ENCODE measurements at places on chromosomes 3 and 15. TPM values are rescaled to one million over a fixed set of nuclear protein-coding genes. Genes with fewer than 3 reads are reported as not detected.

SPTBN5 gene
- 1.3 TPM for total RNA-seq

CLRN1 gene
- total RNA-seq: not detected

THBS1 gene
- total RNA-seq: 1,947 TPM

CNTN3 gene
- total RNA-seq: 5.1 TPM

TEX264 gene
- 17.8 TPM for total RNA-seq

DNA sequence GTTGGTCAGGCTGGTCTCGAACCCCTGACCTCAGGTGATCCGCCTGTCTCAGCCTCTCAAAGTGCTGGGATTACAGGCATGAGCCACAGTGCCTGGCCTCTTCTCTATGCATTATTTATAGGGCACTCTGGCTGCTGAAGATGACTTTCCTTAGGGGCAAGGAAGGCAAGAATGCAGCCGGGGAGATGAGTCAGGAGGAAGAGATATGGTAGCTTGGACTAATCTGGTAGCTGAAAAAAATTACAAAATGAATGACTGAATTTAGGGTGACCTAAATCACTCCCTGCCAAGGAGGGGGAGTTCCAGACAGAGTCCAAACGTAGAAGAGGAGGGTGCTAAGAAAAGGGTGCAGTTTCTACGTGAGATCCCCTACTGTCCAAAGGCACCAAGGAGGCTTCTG lies 14.2 kb downstream of the RHCG start:
- DNase-seq: peak; percentile 1

GRCh38 chr3:129592381-129593131 lies 13.9 kb downstream of the PLXND1 start:
- DNase-seq: peak; percentile 94

GRCh38 chr15:70362886-70363285 lies 265.2 kb upstream of the TLE3 start:
- DNase-seq: peak; percentile 77

DNA sequence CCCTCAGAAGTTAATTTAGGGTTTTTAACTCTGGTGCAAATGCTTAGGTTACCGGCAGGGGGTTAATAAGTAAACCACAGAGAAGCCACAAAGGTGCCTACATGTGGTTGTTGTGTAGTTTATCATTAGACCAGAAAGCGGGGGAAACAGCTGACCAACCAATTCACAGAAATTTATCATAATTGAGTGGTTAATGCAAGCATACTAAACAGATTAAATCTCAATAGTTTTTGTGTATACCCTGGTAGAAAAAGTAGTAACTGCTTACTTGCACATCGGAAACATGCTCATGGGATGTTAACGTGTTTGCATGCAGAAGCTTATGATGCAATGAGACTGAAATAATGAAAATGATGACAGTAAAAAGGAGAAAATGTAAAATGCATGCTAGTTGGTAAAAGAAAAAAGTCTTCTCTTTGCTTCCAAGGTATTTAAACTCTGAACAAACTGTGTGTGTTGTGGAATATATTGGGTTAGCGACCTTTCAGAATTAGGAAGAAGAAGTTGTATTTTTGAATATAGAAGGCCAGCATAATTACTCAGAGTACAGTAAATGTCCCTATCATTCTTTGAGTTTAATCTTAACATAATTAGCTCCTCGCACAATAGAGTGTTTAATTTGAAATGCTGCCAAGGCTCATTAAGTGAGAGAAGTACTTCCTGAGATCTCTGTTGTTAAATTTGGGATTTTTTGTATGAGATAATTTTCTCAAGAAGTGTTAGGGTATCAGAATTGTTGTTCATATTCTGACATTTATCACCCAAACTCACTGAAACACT lies 316.2 kb downstream of the PTPRG start:
- DNase-seq: no peak

GRCh38 chr3:185900228-185900627 lies 37.6 kb downstream of the TRA2B start:
- no peak for DNase-seq

Measured in posterior vena cava (tissue), 2 donors.